Kasumi-1 (cell line): ENCODE measurements at places on chromosomes 5 and 9.

DNA sequence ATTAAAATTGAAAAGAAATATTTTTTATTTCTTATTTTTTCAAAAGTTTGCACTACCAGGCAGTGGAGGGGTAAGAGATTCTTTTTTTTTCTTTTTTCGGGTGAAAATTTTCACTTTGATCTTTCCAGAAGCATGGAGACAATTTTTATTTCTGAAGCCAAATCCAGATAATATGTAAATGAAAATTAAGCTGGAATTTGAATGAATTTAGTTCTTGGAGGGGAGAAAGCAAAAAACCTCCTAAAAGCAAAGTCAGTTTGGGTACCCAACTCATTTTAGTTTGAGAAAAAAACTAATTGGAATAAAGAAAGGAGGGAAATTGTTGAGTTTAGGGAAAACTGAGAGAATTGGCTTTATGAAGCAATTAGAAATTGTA, 872 bp downstream of the ZNF618 start:
- no peak for DNase-seq

DNA sequence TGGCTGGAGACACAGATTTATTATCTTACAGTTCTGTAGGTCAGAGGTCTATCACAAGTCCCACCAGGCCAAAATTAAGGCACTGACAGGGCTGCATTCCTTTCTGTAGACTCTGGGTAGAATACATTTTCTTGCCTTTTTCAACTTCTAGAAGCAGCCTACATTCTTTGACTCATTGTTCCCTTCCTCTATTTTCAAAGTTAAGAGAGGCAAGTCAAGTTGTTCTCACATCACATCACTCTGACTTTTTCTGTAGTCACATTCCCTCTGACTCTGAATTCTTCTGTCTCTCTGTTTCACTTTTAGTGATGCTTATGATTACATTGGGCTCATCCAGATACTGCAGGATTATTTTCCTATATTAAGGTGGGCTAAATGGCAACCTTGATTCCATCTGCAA, 119.0 kb downstream of the MELK start:
- DNase-seq: no peak

GRCh38 chr5:77356740-77357139, 135.4 kb downstream of the WDR41 start:
- DNase-seq: no peak

DNA sequence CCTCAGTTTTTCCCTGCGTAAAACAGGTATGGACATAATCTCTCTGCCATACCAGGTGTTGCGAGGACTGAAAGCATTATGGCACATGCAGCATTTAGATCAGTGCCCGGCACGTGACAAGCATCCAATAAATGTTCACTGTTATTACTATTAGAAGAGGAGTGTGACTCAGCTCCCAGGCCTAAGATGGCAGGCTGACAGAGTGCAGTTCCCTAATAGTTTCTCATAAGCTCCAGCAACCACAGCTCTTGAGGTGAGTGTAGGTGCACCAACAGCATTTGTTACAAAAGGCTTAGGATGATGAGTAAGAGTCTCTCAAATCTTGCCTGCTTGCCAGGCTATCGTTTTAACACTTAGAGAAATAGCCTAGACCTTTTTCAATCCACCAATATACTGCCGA, 28.9 kb upstream of the GLIS3 start:
- DNase-seq: no peak

DNA sequence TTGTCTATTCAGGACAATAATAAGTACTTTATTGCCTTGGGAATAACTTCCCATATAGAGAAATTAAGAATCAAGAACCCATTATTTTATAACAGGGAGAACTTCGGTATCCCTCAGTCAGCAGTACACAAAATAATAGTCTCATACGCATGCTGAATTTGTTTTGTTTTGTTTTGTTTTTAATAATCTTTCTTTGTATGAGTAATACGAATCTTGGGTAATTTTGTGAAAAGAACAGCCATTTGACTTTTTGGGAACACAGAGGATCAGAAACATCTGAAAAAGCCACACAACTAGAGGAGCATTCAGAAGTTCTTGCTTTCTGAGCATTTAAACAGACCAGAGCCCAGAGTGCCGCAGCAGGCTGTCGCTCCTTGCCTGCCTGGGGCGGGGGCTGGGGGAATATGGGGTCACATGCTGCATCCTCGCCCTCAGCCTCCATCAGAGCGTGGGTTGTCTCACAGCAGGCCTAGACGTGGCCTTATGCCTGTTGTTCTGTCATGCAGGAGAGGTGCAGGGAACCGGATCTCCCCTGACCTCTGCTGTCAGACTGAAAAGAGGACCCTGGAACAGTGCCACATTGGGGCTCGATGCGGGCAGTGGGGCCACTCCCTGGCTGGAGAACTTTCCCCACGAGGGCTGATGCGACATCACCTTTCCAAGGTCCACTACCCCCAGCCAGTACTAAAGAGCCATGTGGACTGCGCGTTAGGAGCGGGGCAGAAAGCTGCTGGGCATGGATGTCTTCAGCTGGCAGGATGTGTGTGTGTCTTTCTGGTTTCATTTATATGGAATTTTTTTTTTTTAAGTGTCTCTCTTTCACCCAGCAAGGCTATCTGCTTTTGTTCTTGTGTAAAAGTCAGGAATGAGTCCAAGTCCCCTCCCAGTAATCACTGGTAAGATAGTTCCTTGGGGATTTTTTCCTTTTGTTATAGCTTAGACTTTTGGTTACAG, 133.4 kb upstream of the OTULINL start:
- DNase-seq: no peak

DNA sequence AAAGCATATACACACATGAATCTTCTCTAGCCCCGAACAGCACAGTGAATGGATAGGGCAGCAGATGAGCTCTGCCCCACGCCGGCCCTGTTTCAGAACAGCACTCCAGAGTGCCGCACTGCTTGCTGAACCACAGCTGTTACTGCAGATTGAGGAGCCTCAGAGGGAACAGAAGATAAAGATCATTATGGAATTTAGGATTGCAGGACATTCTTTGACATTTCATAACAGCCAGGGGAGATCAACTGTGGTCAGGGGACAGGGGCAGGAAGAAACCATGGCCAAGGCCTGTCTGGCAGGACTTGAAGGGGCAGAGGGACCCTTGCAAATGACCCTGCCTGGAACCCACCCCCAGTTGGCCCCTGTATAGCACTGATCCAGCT, 20.6 kb downstream of the IRF1 start:
- DNase-seq: no peak

- peak; percentile 77 for DNase-seq
Measured at GRCh38 chr5:179668391-179668790, 12.4 kb downstream of the CBY3 start.

- no peak for DNase-seq
Measured at GRCh38 chr5:103465891-103466290, 96.7 kb downstream of the NUDT12 start.

DNA sequence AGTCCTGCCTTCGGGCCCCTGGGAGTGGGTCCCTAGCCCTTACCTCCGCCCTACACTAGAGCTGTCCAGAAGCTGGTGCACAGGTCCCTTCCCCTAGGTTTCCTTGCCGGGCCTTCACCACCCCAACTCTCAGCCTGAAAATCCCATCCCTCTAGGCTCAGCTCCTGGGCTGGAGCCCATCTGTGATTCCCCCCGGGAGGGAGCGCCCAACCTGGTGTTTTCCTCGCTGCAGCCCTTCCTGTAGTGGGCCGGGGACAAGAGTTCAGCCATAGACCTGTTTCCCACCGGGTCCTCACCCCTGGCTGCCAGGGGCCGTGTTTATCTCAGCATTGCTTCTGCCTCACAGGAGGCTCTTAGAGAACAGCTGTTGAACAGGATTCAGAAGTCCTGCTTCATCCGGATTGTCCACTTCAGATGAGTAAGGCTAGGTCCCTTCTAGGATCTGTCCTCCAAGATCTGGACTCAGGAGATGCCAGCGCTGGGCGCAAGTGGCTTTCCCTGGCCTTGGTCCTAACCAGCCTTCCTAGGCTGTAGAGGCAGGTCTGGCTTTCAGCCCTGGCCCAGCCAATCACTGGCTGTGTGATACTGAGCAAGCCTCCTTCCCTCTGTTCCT, 965 bp downstream of the GLIPR2 start:
- no peak for DNase-seq

DNA sequence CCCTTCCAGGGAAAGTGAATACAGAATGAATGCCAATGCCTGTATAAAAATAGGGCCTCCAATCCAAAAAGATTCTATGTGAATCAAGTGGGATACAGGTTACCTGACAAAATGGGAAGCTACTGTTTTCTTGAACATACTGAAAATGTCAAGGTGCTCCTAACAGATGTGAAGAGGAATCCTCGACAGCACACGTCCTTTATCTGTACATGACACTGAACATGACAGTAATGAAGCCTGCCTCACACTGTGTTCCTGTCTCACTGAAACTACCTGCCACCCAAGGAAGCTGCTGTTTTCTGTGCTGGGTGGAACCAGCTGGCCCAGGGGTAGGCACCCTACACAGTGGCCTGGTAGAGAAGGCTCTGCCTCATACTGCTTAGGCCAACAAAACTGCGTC, 165.3 kb upstream of the RAPGEF1 start:
- DNase-seq: no peak

DNA sequence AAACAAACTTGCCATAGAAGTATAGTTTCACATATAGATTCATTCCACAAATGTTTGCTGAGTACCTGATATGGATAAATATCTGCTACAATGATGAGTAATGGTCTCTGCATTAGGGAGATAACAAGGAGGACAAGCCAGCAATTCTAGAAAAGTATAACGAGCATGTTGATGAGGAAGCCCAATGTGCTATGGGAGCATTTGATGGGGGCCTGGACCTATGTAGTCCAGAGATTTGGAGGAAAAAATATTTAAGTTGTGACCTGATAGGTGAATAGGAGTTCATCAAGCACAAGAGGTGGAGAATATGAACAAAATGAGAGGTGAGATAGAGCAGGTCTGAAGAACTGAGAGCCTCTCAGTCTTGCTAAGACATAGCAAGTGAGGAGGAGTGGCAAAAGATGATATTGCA, 14.4 kb upstream of the TMEM245 start:
- DNase-seq: no peak

DNA sequence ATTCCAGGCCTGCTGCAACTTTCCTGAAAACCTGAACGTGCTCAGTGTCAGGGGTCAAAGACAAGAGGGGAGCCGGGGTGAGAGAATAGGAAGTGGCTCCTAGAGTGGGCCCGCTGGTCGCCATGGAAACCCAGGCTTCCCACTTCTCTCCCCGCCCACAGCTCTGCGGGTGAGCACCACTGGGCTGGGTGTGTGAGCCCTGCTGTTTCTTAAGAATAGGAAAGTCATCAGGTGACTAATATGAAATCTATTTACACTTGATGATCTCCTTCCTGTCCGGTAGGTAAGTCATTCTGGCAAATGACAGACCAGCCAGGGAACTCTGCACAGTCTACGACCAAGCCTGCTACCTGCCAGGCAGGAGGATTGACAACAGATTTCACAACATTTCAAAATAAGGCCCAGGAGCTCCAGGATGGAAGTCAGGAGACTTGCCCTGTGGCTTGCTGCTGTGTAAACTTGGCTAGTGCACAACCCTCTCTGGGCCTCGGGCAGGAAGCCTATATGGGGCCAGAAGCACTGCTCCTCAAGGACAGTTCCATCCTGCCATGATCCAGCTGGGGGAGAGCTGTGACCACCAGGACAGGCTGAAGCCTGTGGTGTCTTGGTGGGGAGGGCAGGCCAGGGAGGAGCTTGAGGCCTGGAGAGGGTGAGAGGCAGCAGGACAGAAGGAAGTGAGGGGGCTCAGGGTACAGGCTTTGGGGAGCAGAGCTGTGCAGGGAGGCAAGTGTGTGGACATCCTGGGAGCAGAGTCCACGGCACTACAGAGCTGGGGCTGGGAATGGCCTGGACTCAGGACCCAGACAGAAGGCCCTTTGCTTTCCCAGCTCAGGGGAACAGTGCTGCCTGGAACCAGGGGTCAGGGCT, 60.6 kb downstream of the SHB start:
- DNase-seq: peak; percentile 23

DNA sequence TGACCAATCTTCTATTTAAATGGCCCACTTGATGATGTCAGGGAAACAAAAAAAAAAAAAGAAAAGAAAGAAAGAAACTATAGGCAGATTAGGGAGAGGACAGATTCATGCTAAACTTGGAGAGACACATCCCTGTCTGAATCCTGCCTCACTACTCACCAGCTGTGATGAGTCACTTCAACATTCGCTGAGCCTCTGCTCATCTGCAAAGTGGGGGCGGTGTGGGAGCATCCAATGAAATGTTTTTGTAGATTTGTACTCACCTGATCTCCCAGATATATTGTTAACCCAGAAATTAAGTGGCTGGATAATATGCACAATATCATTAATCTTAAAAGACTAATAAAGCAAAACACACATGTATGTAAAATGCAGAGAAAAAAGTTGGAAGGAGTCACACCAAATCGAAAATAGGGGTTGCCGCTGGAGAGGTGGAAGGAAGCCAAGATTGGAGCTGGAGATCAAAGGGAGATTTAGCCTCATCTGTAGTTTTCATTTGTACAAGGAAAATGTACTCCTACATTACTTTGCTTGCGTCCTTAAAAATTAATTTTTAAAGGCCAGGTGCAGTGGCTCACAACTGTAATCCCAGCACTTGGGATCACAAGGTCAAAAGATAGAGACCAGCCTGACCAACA, 17.0 kb upstream of the ERGIC1 start:
- DNase-seq: no peak

DNA sequence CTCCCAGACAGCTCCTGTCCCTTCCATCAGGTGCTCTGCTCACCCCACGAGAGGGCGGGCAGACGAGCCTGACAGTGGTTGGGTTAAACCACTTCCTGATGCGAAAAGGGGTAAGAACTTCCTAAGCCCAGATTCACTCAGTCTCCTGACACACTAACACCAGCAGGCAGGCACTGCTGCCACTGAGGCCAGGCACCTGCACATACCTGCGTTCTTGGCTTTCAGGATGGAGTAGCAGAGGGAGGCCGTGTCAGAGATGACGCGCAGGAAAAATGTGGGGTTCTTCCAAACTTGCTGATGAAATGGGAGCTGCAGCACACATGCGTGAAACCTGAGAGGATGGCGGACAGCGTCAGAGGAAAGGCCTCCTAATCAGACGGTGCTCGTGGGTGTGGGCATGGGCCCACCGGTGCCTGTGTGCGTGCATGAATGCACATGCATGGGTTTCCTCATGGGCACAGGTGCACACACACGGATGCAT, 29.9 kb downstream of the SLC6A18 start:
- DNase-seq: no peak

- no peak for DNase-seq
Measured at GRCh38 chr9:14313378-14313940, 482 bp downstream of the NFIB start.

DNA sequence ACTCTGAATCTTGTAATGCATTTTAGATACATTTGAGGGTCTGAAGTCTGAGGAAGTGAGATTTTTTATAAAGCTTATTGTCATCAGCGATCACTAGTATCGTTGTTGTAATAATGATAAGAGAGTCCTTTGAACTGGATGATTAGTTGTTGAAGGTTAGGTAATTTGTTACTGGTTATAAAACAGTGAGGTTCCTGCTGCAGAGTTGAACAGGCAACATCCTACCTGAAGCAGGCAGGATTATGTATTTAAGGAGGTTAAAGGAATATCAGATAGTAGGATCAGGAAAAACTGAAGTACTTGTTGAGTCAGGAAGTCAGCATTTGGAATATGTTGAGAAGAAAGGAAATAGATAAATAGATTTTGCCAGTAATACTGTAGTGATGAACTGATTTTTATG, 106.7 kb downstream of the VPS13A start:
- no peak for DNase-seq

- no peak for DNase-seq
Measured at GRCh38 chr5:116045821-116046220, 13.5 kb downstream of the ARL14EPL start.
